ENCODE measurements at places on chromosomes 11 and 22.

- DNase-seq = no peak
Observed at GRCh38 chr22:46806794-46807193, 44.3 kb downstream of the TBC1D22A start.

DNA sequence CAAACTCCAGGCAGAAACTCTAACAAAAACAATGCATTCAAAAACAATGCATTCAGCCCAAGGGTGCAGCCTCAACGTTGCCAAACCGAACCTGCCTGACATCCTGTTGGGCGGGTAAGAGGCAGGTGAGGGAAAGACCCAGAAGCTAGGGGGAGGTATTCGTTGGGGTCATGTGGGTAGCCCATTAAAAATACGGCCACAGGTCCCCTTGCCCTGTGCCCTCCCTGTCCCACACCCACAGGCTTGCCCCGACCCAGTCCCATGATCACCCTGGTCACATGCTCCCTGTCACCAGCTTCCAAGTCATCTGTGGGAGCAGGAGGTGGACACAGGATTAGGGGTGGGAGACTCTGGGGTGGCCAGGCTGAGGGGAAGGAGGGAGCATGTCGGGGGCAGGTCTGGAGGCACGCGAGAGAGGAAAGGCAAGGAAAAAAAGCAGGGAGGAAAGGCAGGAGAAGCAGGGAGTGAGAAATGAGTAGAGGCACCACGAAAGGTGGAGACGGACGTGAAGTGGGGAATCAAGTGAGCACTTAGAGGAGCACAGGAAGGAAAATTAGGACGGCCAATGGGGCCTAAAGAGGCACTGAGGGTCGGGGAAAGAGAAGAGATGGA lies 683 bp downstream of the PLA2G6 start:
- DNase-seq = peak; percentile 50

DNA sequence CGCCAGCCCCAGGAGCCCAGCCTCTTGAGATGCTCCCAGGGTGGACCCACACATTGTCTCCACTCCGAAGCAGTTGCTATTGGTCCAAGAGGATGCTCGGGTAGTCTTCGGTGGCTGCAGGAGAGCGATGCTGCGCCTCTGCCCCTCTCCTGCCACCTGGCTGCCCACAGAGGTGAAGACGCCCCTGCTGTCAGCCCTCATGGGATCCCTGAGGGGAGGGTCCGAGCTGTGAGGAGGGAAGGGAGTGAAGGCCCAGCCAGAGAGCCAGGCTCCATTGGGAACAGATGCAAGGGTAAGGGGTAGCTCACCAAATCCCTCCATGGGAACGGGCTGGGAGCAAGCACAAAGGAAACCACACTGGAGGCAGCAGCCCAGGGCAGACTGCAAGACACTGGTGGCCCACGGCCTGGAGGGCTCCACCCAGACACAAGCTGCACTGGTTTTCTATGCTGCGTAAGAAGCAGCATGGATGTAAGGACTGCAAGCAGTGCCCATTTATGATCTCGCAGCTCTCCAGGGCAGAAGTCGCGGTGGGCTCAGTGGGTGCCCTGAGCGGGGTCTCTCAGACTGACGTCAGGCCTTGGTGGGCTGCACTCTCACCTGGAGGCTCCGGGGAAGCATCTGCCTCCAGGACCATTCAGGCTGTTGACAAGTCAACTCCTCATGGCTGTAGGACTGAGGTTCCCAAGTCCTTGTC lies 15.7 kb downstream of the TSPAN32 start:
- no peak for DNase-seq

GRCh38 chr11:69310934-69311766 lies 17.2 kb downstream of the MYEOV start:
- DNase-seq = no peak

DNA sequence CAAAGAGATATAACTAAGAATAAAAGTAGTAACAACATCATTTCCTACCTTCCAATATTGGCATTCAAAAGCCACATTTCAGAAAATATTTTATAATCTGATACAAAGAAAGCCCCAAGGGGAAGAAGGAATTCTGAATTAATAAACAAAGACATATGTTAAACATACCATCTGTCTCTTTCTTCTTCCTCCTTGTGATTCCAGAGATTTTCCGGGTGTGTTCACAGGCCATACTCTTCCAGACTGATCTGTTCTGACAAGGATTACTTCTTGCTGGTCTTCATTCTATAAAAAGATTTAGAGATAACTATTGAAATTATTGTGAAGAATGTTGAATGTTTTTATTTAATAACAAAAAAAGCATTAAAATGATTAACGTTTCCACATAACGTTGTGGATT lies 65.0 kb downstream of the CWF19L2 start:
- DNase-seq = no peak

- DNase-seq = no peak
Observed at GRCh38 chr22:23397613-23398567, 182.2 kb downstream of the IGLL1 start.

- DNase-seq = no peak
Observed at GRCh38 chr11:86196085-86196696, 48.4 kb upstream of the EED start.

DNA sequence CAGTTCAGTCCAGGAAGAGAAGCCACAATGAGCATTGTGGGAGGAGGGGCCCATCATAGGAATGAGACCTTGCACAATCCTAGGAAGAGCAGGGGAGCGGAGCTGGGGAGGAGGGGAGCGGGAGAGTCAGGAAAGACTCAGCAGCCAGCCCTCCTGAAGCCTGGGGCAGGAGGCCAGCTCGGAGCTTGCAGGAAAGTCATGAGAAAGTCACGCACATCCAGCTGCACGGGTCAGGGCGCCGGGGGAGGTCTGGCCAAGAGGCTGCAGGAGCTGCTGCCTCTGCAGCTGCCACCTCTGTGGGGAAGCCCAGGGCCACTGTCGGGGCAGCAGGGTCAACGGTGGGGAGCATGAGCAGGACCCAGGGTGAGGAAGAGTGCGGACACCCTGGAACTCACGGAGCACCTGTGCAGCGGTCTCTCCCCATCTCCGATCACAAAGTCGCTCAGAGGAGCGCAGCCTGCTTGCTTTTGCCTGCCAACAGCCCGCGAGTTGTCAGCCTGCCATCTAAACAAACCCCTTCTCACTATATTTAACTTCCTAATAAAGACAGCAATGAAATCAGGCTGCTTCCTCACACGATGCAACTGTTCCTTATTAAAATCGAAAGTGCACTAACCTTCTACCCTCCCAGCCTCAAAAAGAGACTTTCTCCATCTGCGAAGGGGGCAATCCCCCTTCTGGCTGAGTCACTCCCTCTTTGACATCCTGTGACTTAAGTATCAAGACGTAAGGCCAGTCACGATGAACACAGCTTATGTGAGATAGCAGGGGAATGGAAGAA lies 52.9 kb upstream of the RTL6 start:
- DNase-seq = no peak

GRCh38 chr22:19810381-19811201 lies 44.1 kb downstream of the GNB1L start:
- no peak for DNase-seq

- DNase-seq = no peak
Observed at GRCh38 chr11:128487978-128488377, 99.4 kb downstream of the ETS1 start.

DNA sequence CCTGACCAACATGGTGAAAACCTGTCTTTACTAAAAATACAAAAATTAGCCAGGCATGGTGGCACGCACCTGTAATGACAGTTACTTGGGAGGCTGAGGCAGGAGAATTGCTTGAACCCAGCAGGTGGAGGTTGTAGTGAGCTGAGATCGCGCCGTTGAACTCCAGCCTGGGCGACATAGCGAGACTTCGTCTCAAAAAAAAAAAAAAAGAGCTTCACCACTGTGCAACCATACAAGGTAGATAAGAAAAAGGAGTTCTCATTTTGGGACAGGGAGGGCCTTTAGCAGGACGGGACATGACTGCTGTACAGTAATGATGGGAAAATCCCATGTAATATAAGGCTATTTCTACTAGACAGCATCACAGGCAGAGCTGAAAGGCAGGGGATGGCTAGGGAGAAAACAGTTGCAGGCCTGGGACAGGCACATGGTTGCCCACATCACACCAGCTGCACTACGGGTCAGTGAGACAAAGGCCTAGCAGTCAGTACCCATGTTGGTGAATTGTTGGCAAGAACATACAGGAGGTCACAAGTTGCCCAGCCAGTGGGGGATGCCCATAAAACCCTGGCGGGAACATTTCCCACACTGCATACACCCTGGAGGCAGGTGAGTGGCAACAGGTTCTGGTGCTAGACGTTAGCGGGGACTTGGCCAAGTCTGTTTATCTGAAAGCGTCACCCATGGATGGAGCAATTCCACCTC lies 5.4 kb downstream of the TANGO2 start:
- no peak for DNase-seq

DNA sequence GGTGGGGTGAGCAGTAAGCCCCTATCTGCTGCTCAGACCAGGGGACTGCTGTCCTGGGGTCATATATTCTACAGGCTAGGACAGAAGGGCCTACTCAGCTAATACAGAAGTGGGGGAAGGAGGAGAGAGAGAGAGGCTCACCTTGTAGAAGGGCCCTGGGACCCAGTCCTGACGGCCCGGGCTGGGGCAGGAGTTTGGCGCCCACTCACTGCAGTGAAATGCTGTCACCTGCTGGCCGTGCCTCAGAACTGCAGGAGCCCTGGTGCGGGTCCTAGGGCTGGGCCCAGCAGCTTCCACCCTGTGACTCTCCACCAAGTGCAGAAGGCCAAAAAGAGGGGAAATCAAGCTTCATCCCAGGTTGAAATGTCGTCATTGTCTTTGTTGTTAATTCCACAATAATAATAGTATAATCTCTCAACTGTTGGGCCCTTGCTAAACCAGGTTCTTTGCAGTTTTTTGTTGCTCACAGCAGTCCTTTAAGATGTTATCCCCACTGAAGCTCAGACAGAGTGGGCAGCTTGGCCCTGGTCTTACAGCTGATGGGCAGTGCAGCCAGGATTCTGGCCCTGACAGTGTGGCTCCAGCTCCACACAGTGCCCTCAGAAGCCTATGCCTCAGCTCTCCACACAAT lies 29.6 kb downstream of the TRIM29 start:
- peak; percentile 45 for DNase-seq

DNA sequence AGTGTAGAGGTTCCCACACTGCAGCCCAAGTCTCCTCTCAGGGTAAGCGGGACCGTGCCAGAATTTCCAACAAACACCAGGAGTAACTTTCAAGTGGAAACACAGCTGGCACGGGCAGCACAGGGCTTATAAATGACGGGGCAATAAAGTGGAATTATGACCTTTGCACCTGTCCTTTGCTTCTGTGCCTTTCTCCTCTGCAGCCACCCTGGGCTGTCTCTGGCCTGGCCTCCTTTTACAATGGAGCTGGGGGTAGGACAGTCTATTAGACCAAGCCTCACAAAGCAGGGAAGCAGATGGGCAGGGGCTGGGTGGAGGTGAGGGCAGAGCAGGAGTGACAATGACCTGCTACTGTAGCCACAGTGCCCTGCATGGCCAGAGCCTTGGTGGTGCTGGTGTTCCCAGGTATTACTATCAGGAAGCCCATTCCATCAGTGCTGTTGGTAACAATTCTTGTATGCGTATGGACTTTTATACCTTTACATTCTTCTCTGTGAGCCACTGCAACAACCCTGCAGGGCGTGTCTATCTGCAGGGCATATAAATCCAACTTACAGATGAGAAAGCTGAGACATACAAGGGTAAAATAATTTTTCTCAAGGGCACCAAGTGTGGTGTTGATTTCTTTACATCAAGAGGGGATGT lies 387.8 kb downstream of the CTTN start:
- no peak for DNase-seq

DNA sequence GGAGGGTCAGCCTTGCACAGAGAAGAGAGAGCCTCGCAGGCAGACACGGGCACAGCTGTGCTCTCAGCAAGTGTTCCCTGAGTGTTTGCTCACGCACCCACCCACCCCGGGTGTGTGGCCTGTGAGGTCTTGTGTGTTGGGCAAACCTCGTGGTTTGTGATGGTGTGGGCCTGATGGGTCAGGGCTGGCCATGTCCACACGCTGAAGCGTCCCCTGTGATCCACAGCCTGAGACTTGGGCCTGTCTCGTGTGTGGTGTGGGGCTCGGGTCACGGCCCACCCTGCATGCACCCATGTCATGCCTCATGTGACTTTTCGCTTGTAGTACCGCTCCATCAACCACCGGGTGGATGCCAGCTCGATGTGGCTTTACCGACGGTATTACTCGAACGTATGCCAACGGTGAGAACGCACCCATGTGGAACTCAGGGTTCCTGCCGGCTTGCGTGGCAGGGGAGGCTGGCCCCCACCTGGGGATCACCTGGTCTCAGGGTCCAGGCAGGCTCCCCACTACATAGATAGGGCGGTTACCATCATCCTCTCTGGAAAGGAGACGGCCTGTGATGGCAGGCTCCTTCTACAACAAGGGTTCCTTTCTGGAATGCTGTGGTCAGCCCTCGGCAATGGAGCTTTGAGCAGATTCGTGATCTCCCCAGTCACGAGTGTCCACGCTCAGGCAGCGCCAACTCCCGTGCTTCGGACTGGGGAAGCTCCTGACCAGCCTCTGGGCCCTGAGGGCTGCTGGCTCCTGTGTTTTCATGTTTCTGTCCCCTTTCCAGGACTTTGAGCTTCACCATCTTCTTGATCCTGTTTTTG lies 5.9 kb downstream of the TPCN2 start:
- no peak for DNase-seq

GRCh38 chr22:49372530-49373288 lies 455.0 kb downstream of the BRD1 start:
- DNase-seq = no peak

- DNase-seq = no peak
Observed at GRCh38 chr11:103552086-103552485, 442.9 kb downstream of the DYNC2H1 start.

DNA sequence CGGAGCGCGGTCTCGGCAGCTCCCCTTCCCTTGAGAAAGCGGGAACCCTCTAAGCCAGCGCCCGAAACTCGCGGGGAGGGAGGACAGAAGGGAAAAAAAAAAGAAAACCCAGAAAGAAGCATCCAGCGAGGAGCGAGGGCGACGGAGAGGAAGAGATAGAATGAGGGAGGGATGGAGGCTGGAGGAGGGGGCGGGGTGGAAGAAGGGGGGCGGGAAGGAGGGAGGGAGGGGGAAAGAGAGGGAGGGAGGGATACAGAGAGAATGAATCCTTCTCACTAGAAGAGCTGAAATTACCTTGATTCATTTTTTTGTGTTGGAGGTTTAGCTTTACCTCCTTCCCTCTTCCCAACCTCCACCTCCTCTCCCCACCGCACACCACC lies 19.3 kb upstream of the BDNF start:
- DNase-seq = no peak

DNA sequence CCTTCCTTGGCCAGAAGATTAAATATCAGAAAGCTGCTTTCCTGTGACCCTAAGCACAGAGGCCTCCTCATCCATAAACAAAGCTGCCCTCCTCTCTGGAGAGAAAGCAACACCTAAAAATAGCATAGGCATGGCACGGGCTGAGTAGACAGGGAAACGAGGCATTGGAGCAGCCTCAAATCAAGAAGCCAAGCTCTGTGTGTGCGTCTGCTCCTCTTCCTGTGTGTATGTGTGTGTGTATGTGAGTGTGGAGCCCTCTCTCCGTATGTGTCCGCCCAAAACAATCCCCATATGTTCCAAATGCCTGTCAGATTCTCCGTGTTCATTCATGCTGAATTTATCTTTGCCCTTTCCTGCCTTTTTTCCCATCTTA lies 24.0 kb downstream of the KCNJ5 start:
- no peak for DNase-seq

GRCh38 chr11:87465716-87466115 lies 428.0 kb downstream of the TMEM135 start:
- DNase-seq = no peak

All from effector memory CD8-positive, alpha-beta T cell (primary cell).